Hematopoietic multipotent progenitor cell (in vitro differentiated cells): ENCODE measurements at places on chromosomes 5 and 9.

- DNase-seq = no peak
These were observed 55.1 kb upstream of the SH3PXD2B start for GRCh38 chr5:172509405-172509781.

GRCh38 chr5:133675376-133676154, 63.2 kb upstream of the FSTL4 start:
- DNase-seq = no peak

DNA sequence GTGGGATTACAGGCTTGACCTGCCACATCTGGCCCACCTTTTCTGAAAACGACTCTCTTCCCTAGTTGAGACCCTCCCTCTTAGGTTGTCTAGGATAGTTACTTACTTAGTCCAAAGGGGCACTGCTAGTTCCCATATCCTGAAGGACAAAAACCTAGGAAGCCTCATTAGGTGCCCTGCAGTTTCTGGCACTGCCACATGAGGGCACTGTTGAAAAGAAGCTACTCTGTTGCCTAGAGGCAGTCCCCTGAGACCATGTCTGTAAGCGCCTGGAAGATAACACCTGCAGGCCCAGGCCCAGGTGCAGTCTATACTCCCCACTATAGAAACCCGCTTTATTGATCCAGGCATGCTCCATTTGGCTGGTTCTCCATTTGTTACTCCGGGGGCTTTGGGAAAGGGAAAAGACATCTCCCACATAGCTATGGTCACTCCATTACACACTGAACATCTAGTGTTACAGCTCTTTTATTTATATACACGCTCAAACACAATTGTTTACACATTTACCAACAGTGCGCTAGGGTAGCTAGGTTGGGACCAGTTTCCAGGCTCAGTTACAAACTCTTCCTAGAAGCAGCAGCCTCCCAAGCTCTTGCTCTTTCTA, 73.4 kb upstream of the PPARGC1B start:
- DNase-seq = no peak

DNA sequence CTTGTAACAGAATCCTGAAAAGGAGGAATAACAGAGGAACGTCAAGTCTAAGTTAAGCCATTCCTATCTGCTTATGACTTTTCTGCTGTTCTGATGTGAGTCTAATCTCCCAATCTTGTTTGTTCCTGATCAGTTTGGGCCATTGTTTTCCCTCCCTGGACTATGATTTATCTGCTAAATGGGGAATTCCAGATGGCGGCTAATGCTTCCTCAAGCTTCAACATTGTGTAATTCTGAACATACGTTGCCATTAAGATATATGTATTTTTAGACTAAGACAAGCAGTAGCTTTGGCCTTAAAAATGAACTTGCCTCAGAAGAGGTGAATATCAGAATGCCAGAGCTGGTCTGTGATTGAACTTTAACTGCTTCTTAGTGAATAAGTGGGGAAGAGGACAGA, 142.7 kb downstream of the PRKACG start:
- DNase-seq = no peak

DNA sequence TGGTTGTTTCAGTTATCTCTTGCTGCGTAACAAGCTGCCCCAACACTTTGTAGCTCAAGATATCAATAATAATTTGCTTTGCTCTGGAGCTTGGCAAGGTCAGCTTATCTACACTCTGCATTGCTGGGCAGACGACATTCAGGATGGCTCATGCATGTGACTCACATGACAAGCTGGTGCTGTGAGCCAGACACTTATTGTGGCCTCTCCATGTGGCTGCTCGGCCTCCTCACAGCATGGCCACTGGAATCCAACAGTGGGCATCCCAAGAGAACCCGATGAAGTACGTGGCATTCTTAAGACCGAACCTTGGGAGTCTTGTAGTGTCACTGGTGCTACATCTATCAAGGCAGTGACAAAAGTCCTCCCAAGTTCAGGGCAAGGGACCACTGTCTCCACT, 94.2 kb upstream of the MVB12B start:
- DNase-seq = no peak

DNA sequence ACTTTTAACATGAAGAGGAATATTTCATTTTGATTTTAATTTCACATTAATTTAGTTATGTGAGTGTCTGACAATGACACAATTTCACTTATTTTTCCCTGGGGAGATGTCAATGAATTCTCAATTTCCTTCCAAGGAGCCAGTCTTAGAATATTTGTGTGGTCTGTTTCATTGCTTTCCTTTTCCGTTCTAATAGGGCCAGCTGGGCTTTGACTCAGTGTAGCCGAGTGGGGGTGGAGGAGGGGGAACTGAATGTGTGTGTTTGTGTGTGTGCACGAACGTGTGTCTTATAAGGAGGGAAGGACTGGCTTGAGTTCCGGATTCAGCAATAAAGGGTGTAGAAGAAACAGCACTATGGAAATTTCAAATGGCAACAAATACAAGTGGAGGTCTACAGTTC, 100.0 kb downstream of the BASP1 start:
- DNase-seq = no peak

- no peak for DNase-seq
These were observed 2.0 kb downstream of the GALNT12 start for GRCh38 chr9:98809311-98810101.

- DNase-seq = no peak
These were observed 181.9 kb upstream of the TRPM3 start for GRCh38 chr9:71303351-71303750.

DNA sequence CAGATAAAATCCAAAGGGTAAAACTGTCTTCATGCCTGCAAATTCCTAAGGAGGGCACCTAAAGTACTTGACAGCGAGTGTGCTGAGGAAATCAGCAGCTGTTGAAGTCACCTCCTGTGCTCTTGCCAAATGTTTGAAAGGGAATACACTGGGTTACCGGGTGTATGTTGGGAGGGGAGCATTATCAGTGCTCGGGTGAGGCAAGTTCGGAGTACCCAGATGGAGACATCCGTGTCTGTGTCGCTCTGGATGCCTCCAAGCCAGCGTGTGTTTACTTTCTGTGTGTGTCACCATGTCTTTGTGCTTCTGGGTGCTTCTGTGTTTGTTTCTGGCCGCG, 727 bp upstream of the ADRB2 start:
- no peak for DNase-seq

DNA sequence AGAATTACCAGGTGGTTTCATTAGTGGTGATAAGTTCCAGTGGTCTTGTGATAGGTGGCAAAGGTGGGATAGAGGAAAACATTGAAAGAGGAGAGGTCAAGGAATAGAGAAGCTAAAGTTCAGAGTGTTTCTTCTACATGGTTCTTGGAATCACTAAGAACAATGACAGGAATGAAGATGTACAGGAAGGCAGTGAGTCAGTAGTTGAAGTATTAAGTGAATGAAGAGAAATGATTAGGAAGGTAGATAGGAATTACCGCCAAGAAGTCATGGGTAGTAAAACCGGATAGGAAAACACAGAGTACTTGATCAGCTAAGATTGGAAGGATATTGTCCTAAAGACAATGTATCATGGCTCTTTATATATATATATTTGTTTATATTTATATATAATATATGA, 37.9 kb upstream of the RASA1 start:
- DNase-seq = no peak

DNA sequence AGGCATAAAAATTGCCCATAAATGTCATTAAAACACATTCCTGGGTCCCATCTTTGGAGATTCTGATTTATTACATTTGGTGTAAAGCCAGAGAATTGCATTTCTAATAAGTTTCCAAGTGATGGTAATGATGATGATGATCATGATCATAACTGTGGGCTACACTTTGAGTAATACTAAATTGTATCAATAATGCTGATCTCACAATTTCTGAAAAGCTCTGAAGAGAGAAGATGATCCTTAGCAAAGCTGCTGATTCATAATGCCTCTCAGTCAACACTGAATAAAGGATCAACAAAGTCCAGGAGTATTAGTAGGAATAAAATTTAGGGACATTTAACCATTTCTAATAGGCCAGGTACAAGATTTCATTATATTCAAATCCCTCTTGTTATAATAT, 434.5 kb downstream of the CAAP1 start:
- no peak for DNase-seq

GRCh38 chr5:150026682-150027172, 26.2 kb downstream of the HMGXB3 start:
- DNase-seq = no peak

DNA sequence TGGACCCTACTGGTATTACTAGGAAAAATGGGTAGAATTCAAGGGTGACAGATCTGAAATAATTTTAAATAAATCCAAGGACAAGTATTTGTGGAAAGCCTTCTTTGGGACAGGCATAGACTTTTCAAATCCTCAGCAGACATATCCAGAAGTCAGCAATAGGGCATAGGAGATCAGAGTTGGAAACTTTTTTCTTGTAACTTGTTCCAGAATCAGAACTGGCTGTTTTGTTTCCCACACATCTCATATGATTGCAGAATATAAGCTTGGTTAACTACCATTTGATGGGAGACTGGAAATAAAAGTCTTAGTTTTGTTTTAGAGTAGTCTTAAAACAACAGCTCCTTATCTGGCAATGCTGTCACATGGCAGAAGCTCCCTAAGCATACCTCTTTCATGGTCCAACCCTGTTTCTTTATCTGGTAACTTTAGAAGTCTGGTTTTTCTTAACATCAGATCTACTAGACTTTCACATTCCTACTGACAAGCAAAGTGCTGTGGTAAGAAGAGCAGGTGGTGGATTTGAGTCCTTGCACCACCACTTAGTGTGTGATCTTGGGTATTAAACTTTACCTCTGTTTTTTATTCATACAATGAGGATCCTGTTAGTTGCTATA, 25.1 kb downstream of the XRCC4 start:
- DNase-seq = no peak

DNA sequence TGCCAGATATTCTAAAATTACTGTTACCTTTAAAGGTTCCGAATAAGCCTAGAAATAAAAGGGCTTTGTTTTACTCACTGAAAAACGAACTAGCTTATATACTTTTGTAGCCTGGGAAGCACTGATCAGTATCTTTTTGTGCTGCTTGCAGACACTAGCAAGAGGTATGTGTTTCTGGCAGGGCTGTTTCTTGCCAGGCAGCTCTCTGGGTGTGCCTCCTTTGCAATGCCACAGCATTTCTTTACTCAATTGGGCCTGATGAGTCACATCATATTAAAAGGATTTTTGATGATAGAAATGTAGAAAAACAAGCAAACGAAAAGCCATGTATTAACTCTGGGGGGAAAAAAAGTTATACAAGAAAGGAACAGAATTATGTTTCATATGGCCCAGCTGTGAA, 35.6 kb downstream of the CD180 start:
- DNase-seq = no peak

- no peak for DNase-seq
These were observed 474.0 kb upstream of the RGMB start for GRCh38 chr5:98299435-98299834.

DNA sequence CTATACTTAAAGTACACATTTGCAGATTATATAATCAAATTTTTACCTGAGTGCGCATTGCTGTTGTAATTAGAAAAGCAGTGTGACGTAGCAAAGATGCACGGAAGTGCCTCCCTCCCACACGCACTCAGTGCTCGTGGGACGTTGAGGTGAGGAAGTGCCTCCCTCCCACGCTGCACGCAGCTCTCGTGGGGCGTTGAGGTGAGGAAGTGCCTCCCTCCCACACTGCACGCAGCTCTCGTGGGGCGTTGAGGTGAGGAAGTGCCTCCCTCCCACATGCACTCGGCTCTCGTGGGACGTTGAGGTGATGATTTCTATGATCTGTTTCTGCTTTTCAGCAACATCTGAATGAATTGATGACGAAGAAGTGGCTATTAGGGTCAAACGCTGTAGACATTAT, 21.0 kb downstream of the EXOC3 start:
- DNase-seq = no peak

- no peak for DNase-seq
These were observed 41.9 kb downstream of the CDK7 start for GRCh38 chr5:69276422-69277174.

GRCh38 chr9:94881940-94882339, 155.4 kb downstream of the AOPEP start:
- DNase-seq = no peak

- DNase-seq = peak; percentile 5
These were observed 333.7 kb downstream of the CWC27 start for GRCh38 chr5:65102371-65102975.

DNA sequence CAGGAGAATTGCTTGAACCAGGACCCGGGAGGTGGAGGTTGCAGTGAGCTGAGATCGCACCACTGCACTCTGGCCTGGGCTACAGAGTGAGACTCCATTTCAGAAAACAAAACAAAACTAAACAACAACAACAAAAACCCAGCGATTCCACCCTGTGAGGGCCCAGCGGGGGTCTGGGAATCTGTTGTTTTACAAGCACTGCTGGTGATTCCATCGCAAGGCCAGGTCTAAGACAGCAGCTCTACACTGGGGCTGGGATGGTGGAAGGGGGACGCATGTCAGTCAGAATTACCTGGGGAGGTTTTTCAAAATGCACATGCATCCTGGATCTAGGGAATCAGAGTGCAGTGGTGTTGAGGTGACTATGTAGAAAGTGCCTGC, 90.9 kb downstream of the ANKRD55 start:
- DNase-seq = no peak

DNA sequence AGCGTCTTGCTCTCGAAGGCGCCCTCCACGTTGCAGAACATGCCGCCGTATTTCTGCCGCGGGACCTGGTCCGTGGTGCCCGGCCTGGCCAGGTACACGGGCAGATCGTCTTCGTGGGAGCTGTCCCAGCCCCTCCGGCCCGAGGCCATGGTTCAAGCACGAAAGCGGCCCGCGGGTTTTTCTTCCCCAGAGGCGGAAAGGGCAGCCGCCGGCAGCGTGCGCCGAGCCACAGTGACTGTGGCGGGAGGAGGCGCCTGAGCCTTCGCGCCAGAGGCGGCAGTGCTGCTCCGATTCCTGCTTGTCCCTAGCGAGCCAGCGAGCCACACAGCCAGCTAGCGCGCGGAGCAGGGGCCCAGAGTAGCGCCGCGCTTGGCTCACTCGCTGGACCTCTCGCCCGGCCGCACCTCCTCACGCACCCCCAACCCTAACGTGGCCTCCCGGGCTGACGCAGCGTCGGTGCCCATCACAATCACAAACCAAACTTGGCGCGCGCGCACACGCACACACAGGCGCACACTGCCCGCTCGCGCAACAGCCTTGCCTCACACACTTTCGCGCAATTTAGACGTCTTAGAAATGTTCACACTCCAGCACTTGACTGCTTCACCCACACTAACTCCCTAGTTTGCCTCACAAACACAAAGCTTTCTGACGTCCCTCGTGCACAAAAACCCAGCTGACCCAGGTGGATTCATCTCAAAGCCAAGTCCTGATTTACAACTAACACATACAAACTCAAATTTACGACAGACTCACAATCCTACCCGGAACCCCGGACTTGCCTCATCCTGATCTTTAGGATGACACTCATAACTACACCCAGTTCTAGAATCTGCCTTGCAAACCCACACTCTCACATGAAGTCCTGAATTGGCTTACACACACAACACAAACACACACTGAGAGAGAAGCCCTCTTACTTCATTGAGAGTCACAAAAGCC, at the start of gene DPYSL3:
Gene DPYSL3, minus strand, starts transcription at position 359 of the 942 bp plus-strand sequence. Its CDS starts 210 bp downstream, at position 149.
- DNase-seq = no peak
